CD4-positive, alpha-beta T cell treated with Interleukin-2 at 100 ng/mL for 4 hours (primary cell): ENCODE measurements at places on chromosomes 3 and 15.

GRCh38 chr3:189157232-189158007 lies 14.4 kb upstream of the TPRG1 start:
- no peak for DNase-seq

- DNase-seq, result no peak
Observed at GRCh38 chr3:17967111-17967510, 224.7 kb upstream of the TBC1D5 start.

GRCh38 chr3:85161544-85161943 lies 202.8 kb downstream of the CADM2 start:
- no peak for DNase-seq

DNA sequence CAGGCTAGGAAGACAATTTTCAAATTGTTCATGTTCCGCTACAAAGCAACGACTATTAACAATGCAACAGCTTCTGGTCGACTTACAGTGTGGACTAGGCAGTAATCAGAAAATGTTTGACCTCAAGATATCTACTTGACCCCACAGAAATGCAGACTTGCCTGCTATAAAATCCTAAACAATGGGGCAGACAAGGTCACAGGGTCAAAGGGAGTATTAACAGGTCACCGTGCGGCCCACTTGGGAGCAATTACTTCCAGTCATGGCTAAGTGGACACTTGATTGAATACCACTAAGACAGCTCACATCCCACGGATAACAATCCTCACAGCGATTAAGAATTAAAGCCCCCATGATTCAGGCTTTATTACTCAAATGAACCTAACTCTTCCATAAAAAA lies 58.9 kb downstream of the FOXP1 start:
- DNase-seq, result no peak

GRCh38 chr15:83364501-83364900 lies 80.0 kb upstream of the BNC1 start:
- no peak for DNase-seq

GRCh38 chr3:12246497-12247163 lies 42.2 kb upstream of the PPARG start:
- DNase-seq, result no peak
